KBM-7 (cell line): ENCODE measurements at places on chromosomes 2 and 18.

DNA sequence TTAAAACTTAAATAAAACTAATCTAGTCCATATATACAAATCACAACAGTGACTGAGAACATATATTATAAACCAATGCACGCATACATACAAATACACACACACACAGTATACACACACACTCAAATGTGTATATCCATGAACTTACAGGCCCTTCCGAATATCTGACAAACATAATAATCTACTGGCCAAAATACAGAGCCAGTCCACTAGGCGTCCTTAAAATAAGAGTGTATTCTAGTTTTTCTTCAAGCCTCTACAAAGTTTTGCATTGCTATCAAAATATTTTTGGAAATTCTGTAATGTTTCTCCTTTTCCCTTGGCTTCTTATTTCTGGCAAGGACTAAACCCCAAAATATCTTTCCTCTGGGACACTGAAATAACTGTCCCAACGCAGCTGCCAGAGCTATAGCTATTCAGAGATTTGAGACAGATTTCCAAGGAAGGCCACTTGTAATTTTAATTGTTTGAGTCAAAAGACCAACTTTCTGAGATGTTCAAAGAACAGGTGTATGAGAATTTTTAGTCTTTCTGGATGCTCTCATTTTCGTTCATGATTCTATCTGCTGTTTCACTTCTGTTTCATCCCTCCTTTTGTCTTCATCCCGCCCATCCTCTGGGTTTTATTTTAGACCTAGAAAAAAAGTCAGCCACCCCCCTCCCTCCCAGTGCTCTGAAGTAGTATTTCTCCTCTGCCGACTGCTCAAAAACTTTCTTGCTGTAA is 24.1 kb upstream of the SP3 start:
- no peak for DNase-seq

DNA sequence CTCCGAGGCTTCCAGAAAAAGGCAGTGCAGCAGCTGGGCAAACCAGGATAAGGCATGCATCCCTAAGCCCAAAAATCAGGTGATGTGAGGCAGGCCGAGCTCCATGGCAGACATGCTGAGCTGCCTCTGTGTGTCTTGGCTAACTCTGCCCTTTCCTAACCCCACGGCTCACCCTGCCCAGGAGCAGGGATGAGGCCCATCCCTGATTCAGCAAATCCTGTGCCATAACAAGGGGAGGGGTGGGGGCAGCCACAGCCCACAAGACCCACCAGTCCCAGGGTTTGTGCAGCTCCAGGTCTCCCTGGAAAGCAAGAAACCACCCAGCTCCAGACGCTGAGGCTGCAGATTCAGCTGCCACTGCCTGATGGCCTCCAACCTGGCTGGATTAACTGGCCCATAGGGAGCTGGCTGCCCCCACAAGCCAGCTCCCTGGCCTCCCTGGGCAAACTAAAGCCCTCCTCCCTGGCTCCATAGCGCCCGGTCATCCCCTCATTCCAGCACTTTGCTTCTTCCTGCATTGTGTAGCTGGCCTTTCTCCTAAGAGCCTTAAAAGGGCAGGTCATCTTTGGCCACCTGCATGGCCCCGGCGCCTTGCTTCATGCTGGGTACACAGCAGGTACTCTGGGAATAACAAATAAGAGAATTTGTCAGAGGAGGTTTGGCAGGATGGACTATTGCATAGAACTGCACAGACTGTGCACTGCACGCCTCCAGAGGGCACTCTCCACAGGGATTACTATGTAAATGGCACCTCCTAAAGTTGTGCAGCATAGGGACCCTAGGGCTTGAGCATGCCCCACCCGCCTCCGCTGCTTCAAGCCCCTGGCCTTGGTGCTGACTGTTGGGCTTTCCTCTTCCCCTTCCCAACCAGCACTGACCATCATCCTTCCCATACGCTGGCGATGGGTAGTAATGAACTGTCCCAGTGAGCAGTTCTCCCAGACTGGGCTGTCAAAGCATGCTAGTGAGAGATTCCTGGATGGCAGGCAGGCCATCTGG is 10.7 kb downstream of the STEAP3 start:
- peak; percentile 27 for DNase-seq

DNA sequence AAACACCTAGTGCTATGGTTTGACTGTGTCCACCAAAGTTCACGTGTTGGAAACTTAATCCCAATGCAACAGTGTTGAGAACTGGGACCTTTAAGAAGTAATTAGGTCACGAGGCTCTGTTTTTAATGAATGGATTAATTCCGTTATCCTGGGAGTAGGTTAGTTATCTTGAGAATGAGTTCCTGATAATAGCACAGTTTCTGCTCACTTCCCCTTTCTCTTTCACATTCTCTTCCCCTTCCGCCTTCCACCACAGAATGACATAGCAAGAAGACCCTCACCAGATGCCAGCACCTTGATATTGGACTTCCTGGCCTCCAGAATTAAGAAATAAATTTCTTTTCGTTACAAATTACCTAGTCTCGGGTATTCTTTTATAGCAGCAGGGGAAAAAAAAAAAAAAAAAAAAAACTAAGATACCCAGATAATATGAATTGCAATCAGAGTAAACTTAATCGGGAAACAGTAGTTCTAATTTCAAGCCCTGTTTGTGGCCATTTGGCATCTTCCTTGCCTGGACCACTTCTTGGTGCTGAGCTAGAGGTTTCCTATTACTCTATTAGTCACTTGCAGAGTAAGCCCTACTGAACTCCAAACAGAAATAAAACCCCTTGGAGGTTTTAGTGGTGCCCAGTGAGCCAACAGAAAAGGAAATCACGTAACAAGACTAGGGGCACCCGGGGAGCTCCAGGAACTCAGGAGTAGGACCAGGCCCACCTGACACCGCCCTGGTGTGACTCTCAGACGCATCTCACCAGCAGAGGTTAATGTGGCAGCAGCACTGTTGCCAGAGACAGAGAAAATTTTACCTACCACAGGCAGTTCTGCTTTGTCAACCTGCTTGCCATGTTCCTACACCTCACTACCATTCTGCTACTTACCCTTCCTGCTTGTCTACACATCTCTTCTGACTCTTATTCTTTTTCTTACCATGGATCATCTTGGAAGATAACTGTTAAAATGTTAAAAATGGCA is 147.6 kb upstream of the CAB39 start:
- DNase-seq: peak; percentile 81

DNA sequence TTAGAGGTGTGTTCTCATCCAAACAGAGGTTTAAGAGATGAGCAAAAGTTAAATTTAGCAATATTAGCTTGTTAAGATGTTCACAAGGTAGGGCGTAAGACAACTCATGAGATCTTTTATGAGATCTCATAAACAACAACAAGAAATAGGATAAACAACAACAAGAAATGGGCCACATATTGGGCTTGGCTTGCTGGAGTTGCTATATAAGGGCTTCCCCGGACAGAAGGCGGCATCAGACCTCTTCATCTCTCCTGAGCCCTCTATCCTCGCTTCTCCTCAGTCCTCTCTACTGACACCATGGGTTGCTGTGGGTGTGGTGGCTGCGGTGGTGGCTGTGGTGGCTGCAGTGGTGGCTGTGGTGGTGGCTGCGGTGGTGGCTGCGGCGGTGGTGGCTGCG is at the start of gene SCYGR8:
Gene SCYGR8, plus strand, starts transcription at position 301 of the 400 bp plus-strand sequence. Its CDS starts 0 bp downstream, at position 301.
- DNase-seq: no peak

DNA sequence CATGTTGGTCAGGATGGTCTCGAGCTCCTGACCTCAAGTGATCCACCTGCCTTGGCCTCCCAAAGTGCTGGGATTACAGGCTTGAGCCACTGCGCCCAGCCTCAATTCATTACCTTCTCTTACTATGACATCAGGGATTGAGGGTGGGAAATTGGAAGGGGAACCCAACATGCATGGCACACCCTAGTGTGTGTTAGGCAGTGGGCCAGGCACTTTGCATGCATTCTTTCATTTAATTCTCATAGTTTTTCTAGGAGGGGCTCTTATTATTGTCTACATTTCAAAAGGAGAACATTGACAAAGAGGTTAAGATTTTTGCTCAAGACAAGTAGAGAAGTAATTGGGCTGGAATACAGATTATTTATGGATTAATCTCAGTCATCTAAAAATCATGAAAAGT is 10.9 kb upstream of the DNAJB2 start:
- DNase-seq: no peak

GRCh38 chr2:11155381-11156035 is at the start of gene SLC66A3:
SLC66A3 (plus strand) TSS chr2:11155467; CDS start chr2:11155547, 80 bp downstream.
- peak; percentile 87 for DNase-seq

DNA sequence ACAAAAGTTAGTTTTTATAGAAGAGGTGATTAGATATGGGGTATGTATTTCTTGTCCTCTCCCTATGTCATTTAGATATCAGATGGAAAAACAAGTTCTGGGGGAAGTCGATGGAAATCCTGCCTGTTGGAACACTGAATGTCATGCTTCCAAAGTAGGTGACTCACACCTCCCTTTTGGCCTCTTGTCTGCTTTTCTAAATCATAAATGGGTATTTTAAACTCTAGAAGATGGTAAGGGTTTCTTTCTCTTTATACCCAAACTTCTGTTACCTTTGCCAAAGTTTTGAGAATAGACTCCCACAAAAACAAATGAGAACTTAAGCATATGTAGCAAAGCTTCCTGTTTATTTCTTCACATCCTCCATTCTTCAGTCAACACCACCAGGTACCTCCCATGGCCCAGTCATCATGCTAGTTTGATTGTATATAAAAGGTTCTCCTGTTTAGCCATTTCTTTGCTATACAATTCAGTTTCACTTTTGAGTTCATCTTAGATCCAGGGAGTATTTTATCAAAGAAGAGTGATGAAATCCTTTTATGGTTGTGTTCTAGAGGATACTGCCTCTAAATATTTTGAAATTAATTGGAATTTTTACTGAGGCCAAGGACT is 63.9 kb downstream of the PRKRA start:
- DNase-seq: no peak

- DNase-seq: peak; percentile 41
These were observed 79.2 kb downstream of the LONRF2 start for GRCh38 chr2:100242891-100243619.

GRCh38 chr18:23675236-23675635 is 12.5 kb upstream of the ANKRD29 start:
- DNase-seq: no peak

DNA sequence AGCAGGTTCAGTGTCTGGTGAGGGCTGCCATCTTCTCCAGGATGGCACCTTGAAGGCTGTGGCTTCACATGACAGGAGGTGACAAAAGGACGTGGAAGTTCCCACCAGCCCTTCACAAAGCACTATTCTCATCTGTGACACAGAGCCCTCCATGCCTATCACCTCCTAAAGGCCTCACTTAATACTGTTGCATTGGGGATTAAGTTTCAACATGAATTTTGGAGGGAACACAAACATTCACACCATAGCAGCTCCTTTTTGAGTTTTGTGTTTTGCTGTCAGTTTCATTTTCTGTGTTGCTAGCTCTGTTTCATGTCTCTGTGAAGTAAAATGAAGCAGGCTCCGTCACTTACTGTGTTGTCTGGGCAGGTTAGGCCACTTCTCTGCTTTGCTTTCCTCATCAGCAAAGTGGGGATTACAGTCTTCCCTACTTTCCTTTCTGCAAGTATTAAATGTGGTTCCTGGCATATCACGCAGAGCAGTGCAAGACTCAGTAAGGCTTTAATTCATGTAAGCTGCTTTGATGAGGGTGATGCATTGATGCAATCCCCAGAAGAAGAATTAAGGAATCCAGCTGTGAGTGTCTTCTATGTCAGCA is 31.6 kb downstream of the LIMS1 start:
- no peak for DNase-seq

DNA sequence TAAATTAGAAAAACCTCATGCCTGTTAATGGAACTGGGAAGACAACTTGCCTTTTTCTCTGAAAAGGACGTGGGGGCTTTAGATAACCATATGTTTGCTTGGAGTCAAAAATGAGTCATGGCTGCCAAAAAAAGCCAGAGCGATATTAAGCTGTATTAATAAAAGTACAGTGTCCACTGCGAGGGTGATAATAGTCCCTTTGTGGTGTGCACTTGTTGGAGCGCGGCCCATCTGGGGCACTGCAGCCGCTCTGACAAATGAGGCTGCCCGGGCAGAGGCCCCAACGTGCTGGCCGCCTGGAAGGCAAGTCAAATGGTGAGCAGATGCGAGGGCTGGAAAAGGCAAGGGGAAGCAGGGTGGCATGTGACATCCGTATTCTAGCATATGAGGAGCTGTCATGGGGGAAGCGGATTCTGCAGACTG is 103.3 kb upstream of the NCK2 start:
- no peak for DNase-seq

- peak; percentile 8 for DNase-seq
These were observed 344.3 kb upstream of the KCNH7 start for GRCh38 chr2:163182764-163183354.

GRCh38 chr2:21256006-21256405 is 132.2 kb downstream of the TDRD15 start:
- peak; percentile 60 for DNase-seq

GRCh38 chr18:32956591-32957315 is 183.9 kb upstream of the KLHL14 start:
- DNase-seq: no peak

GRCh38 chr2:200208041-200208440 is 98.5 kb upstream of the SPATS2L start:
- DNase-seq: no peak

DNA sequence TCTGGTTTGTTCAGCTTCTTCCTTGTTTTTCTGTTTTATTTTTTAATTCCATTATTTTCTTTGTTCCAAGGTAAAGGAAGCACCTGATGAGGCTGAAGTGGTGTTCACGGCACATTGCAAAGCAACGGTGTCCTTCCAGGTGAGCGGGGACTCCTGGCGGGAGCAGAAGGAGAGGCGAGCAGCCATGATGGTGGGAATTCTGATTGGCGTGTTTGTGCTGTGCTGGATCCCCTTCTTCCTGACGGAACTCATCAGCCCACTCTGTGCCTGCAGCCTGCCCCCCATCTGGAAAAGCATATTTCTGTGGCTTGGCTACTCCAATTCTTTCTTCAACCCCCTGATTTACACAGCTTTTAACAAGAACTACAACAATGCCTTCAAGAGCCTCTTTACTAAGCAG is 88.4 kb downstream of the DDX18 start:
- DNase-seq: no peak

DNA sequence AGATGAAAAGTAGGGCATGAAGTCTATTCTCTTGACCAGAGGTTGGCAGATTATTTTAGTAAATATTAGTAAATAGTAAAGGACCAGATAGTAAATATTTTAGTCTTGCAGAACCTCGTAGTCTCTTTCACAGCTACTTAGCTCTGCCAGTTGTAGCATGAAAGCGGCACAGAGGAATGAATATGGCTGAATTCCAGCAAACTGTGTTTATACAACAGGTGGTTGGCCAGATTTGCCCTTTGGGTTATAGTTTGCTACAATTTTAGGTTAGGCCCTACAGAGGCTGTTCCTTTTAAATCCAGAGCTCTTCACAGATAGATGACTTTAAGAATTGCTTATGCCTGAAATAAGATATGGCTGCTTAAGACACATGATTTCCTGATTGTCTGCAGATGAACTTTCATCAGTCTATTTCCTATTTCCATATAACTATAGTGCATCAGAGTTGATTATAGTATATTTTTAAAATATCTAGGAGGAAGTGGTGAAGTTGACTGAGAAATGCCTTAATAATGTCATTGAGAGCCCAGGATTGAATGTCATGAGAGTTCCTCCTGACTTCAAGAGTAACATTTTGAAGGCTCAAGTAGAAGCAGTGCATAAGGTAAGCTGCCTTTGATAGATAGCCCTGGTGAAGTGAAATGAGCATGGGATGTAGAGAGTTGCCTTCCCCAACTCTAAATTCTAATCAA is 80.5 kb downstream of the TMEM185B start:
- DNase-seq: no peak
